Activated T-cell treated with anti-CD3 and anti-CD28 coated beads, Interleukin-2, amount 50 U/mL, for 24 hours (primary cell): ENCODE measurements at places on chromosomes 12 and 14.

- no peak for DNase-seq
These were observed 20.6 kb downstream of the RDH12 start for GRCh38 chr14:67722293-67722692.

- no peak for DNase-seq
These were observed 305.2 kb upstream of the SYT1 start for GRCh38 chr12:78559416-78559815.

DNA sequence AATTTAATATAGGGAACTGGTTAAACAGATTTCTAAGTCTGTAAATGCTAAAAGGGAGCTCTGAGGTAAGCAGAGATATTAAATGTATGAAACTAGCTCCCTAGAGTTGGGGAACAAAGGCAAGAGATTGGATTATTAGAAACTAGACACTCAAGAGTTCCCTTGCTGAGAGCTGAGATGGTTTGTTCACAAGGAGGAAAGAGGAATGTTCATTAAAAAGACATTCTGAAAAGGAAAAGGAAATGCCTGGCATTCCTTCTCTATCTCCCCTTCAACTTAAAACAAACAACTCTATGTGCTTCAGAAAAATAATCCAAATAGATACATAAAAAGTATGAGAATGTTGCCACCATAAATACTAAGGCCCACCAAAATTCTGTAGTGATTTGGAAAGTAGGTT lies 73.7 kb downstream of the GALNT4 start:
- no peak for DNase-seq

GRCh38 chr14:103104654-103105452 lies 10.3 kb downstream of the EXOC3L4 start:
- peak; percentile 86 for DNase-seq

GRCh38 chr14:75886636-75887348 lies 95.0 kb downstream of the TGFB3 start:
- DNase-seq, result no peak
